ENCODE measurements at places on chromosomes 16 and 17.

DNA sequence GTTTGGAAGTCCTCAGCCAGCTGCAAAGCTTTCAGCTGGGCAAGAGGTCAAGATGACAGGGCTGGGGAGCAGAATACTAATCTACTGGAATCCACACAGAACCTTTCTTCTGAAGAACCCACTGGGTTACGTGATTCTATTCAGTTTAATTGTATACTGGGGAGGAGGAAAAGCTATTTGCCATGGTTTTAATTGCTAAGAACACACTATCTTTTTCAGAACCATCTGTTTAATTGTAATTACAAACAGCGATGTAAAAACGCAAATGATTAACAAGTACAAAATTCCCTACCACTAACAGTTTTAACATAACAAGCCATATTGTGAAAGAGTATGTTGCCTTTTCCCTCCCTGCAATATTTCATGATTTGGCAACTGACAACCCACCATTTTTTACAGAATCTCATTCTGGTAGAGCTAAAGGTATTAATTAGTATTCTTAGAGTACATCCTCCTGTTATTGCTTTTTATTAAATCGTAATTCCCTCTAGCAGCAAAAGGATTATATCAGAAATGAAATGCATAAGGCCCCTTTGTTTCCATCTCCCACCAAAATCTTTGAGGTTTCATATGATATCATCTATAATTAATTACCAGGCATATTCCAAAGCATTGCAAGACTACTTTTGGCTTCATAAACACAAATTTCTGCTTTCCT lies 12.1 kb downstream of the HYDIN start:
- no peak for DNase-seq

DNA sequence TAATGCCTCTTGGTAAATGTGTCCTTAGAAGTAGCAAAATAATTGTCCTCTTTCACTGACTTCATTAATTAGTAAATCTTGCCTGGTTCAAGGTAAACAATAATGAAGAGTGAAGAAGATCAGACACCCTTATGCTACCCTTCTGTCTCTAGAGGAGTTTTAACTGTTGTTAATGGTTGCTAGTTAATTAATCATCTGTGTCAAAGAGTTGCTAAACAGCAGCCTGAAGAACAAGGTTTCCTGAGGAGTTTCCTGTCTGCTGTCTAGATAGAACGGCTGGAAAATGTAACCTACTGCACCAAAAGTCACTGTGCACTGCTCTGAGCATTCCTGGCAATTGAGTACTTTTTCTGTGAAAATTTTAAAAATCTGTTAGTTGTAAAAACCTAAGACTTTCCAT lies 131.3 kb downstream of the NLK start:
- no peak for DNase-seq

DNA sequence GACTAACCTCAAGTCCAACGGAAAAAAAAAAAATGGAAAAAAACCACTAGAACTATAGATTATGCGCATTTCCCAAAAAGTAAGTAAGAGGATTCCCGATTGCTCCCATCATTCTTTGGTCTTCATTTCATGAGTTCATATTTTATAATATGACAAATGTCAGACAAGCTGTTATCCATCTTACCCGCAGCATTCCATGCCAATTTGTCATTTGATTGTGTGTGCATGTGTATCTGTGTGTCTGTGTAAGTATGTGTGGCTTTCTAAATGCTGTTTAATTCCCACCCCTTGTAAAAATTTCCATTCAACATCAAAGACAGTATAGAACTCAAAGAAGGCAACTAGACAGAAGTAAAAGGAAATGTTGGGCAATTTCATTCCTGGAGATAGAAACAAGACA lies 434.1 kb downstream of the CDH11 start:
- DNase-seq: no peak

DNA sequence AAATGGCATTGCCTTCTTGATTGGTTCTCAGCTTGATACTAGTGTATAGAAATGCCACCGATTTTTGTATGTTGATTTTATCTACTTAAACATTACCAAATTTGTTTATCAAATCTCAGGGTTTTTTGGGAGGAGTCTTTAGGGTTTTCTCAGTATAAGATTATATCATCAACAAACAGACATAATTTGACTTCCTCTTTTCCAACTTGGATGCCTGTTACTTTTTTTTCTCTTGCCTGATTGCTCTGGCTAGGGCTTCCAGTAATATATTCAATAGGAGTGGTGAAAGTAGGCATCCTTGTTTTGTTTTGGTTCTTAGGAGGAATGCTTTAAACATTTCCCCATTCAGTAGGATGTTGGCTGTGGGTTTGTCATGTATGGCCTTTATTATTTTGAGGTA lies 29.1 kb downstream of the EFCAB13 start:
- no peak for DNase-seq

DNA sequence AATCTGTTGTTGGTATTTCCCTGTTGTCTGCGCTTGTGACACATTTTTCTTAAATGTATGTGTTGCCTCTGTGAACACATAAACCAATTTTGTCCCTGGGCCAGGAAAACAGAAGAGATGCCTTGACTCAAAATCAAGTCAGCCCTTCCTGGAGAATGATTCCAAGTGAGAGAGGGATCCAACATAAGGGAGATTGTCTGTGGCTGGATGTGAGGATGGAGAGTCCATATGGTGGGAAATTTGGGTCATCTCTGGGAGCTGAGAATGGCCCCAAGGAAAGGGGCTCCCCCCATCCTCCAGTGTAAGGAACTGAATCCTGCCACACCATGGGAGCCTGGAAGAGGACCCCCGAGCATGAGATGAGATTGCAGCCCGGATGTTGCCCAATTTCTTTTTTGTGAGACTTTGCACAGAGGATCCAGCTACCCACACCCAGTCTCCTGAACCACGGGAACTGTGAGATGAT lies 13.5 kb downstream of the CRYM start:
- no peak for DNase-seq

- DNase-seq: no peak
These were observed 107.6 kb upstream of the HLF start for GRCh38 chr17:55157165-55157564.

DNA sequence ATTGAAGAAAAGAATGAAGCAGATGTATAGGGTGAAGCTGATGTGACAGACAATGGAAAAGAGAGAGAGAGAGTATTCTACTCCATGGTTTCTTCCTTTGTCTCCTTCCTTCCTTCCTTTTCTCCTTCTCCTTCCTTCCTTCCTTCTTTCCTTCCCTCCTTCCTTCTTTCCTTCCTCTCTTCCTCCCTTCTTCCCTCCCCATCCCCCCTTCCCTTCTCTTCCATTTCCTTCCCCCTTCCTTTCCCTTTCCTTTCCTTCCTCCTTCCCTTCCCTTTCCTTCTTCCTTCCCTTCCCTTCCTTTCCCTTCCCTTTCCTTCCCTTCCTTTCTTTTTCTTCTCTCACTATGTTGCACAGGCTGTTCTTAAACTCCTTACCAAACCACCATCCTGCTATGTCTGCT lies 55.7 kb upstream of the GPR139 start:
- no peak for DNase-seq

GRCh38 chr17:17189559-17189958 lies 16.6 kb downstream of the PLD6 start:
- DNase-seq: no peak

DNA sequence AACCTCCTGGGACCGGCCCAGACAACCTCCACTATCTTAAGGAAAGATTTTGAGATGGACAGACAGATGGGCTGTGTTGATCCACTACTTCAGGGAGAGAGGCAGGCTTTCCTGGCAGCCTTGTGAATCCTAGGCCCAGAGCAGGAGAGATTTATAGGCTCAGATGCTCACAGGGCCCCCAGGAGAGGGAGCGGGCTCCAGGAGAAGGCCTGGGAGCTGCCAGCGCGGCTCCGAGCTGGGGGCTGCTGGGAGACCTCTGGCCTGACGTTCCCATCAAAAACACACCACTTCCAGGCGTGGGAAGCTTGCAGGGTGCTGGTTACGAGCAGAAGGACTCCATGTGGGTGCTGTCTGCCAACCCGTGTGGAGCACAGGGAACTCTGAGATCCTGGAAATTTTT lies 53.2 kb downstream of the MYH11 start:
- no peak for DNase-seq

- DNase-seq: peak; percentile 44
These were observed 13.0 kb downstream of the AIPL1 start for GRCh38 chr17:6421700-6422604.

GRCh38 chr16:16861546-16861945 lies 482.6 kb downstream of the NPIPA7 start:
- peak; percentile 16 for DNase-seq

DNA sequence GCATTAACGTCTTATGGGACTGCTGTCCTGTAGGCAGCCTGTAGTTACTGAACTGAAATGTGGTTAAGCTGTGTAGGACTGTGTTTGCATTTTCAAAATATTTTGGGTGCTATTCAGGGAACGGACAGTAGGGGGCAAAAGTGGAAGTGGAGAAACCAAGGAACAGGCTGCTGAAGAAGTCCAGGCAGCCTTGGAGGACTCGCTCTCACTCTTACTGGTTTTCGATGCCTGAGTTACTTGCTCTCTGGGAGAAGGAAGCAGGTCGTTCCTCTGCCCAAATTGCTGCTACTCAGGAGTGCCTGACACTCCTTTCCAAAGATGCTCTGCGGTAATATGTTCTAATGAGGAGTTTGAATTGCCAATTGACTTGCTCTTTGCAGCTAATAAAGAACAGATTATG lies 64.5 kb upstream of the RBFOX1 start:
- DNase-seq: no peak

GRCh38 chr16:56601325-56601724 lies 7.1 kb upstream of the MT2A start:
- no peak for DNase-seq

DNA sequence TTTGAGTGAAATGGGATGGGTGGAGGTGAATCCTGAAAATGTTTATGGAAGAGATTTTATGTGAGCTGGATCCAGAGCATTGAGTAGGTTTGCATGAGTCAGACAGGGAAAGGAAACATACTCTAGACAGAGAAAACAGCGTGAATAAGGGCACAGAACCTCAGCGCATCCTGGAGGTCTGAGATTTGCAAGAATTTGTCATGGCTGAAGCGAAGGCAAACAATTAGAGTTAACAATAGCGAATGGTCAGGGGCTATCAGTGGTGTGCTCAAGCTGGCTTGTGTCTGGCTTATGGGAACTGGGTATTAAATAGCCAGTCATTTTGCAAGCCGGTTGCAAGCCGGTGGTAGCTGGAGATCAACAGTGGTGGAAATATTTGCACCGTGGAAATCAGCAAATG lies 36.4 kb downstream of the MAP2K6 start:
- DNase-seq: no peak

GRCh38 chr16:72932050-72932449 lies 115.9 kb downstream of the ZFHX3 start:
- no peak for DNase-seq

- no peak for DNase-seq
These were observed 171.0 kb downstream of the KATNIP start for GRCh38 chr16:27720731-27721530.

DNA sequence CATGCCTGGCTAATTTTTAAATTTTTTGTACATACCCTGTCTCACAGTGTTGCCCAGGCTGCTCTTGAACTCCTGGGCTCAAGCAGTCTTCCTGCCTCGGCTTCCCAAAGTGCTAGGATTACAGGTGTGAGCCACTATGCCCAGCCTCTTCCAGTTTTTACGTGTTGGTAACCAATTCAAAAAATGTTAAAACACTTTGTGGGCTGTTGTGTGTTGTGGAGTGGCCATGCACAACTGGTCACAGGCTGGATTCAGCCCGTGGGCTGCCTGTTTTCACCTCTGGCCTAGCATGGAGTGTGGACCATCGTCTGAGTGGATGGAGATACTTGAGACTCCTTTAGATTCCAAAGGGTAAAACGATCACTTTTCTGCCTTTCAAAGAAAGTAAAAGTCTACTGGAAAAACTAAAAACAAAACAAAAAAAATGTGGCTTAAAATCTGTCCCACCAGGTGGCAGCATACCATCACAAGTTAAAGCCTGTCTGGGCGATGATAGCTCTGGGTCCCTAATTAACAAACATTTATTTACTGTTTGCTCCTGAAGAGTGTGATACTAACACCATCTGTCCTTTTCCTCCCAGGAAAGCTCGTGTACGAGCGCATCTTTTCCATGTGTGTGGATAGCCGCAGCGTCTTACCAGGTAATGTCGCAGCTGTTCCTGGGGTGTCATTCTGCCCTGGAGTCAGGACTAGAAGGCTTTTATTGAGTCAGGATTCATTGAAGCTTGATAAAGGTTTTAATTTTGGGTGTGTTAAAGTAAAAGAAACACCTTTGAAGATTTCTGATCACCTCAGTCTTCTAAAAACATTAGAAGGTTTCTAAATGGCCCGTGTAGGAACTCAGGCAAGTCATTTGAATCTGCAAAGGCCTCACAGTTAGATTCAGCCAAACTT lies 45.8 kb downstream of the VPS35L start:
- DNase-seq: no peak

DNA sequence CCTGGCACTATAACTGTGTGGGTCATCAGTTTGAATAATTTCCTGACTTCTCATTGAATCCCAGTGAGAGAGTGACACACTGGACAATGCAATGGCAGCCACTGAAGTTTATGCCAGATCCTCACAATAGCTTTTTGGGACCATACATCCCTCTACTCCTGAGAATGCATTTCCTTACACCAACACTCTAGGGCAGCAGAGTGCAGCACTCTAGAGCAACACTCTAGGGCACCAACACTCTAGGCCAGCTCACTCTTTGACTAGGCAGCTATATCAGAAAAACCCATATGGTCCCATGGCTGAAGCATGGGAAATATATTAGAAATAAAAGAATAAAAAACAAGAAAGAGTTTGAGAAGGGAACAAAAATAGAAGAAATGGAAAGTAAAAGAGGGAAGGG lies 309.2 kb downstream of the MAP2K6 start:
- DNase-seq: no peak

DNA sequence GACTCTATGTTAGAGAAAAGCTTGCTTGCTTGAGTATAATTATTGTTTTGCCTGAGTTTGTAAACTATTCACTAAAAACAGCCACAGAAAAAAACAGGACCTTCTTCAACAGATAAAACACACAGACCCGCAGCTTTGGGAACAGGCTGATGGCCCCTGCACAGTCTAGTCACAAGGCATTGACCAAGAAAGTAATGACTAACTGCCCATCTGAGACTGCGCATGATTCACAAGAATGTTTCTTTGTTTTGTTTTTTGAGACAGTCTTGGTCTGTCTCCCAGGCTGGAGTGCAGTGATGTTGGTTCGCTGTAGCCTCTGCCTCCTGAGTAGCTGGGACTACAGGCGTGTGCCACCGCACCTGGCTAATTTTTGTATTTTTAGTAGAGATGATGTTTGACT lies 2.8 kb upstream of the ZKSCAN2 start:
- no peak for DNase-seq

GRCh38 chr16:87380881-87381280 lies 2.7 kb downstream of the FBXO31 start:
- no peak for DNase-seq

DNA sequence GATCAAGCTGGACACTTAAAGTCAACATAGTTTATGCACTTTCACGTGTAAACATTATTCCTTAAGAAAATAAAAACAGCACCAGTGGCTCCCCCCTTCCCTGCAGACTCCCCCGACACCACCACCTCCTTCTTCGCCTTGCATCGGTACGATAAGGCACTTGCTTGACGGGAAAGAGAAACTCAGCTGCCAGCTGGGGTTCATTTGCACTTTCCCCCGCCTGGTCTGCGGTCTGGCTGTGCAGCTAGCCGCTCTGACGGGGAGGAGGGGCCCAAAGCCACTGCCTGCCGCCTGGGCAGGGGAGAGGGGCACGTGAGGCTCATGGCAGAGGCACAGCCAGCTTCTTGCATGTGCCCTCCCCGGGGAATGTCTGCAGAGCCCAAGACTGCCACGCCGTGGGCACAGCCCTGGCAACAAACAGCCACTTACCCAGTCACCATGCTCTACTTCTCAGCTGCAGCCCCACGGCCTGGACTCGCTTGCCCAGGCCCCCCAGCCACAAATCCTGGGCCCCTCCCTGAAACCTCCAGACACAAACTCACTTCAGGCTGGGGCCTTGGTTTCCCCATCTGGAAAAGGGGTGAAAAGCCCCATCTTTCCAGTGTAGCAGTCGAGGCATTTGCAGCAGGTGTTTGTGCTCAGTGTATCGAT lies 16.5 kb upstream of the PRM1 start:
- DNase-seq: peak; percentile 37
